ENCODE measurements at places on chromosomes 11 and 22.

GRCh38 chr11:126124231-126124661, 61.6 kb upstream of the CDON start:
- DNase-seq: no peak

DNA sequence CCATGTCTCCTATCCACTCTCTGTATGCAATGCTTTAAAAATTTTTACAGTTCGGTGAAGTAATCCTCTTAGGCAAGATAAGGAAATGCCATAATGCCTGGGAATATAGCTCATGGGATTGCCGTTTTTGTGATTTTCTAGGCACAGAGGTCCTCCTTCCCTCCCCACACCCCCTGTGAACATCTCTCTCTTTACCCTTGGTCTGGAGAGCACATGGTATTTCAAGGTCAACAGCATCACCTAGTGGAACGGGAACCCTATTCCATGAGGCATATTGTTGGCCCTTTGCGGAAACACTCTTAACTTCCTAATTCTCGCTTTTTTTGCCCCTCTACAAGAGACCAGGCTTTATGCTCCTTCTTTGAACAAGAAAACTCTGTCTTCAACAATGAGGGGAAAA, 8.8 kb downstream of the NXPE4 start:
- no peak for DNase-seq

- DNase-seq: no peak
These were observed 91.2 kb upstream of the CD44 start for GRCh38 chr11:35047769-35048168.

DNA sequence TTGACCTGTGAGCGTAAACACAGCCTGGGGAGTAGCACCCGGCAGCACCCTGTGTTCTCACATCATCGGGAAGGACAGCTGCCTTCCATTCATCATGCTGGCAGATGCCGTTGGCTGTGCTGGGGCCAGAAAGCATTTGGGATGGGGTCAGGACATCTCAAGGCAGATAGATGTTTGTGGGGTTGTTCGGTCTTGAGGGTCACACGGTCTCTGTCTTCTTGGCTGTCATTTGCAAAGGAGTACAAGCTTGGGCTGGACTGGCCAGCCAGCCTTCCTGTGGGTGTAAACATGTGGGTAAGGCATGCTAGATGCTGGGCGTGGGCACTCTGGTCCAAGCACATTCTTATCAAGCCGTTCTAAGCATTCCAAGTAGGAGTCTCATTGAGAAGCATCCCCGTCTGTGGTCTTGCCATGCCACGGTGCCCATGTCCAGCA, 81.4 kb downstream of the TBC1D22A start:
- no peak for DNase-seq

DNA sequence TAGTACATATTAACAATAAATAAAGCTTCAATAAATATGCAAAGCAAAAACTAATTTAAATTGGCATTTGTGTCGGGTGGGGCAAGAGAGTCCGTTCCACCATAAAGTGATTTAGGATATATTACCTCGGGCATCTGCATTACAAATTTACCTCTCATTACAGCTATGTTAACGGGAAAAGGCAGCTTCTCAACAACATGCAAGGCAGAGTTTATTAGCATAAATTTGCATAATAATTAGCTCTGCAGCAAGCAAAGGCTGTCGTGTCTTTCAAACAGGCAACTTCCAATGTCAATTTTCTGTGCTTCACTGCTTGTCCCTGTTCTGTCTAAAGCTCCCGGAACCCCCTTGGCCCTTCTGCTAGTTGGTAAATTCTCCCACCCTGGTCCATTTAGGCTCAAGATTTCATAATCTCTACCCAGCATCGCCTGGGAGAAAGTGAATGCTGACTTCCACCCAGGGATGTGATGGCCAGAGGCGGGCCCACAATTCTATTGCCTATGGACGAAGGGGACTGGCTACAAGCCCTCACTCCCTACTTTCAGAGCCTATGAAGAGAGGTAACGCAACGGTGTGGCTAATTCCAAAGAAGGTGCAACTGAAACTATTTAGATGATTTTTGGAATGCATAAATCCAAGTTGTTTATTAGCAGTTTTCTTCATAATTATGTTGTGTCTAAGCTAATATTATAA, 462.1 kb downstream of the OPCML start:
- DNase-seq: no peak

DNA sequence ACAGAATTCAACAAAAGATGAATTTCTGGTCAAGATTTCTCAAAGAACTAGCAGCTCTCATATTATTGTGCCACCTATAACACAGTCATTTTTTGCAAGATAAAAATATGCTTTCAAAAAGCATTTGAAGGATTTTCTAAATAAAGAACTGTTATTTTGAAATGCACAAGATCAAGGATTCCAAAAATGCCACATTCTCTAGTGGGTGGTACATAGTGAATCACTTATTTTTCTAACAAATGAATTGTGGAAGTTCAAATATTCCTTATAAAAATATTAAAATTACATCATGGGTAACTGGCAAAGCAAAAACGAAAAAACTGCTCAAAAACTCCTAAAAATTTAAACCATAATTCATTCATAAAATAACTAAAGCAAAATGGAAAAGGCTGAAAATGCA, 2.1 kb downstream of the RNF141 start:
- DNase-seq: no peak

DNA sequence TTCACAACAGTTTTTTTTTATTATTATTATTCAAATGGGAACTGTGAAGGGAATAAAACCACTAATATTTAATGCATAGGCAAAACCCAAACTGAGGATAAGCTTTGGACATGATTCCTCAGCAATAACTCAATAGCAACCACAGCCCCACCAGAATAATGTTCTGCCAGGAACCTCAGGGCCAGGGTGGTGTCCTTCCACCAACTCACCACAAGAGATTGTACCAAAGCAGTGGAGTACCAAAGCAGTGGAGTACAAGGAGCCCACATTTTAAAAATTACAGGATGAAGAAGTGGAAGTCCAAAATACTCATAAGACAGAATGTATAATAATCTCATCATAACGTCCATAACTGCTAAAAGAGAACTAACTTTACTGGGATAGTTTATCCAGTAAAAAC, 32.5 kb upstream of the FZD4 start:
- no peak for DNase-seq
